ENCODE measurements at places on chromosomes 3 and 15. TPM values are rescaled to one million over a fixed set of nuclear protein-coding genes. Genes with fewer than 3 reads are reported as not detected.

MIX23 gene
- polyA plus RNA-seq, result 55.4 TPM

GRCh38 chr15:90101130-90101968, 919 bp downstream of the IDH2 start:
- no peak for DNase-seq

- DNase-seq, result no peak
Measured at GRCh38 chr3:25962255-25962654, 172.4 kb downstream of the OXSM start.

DNA sequence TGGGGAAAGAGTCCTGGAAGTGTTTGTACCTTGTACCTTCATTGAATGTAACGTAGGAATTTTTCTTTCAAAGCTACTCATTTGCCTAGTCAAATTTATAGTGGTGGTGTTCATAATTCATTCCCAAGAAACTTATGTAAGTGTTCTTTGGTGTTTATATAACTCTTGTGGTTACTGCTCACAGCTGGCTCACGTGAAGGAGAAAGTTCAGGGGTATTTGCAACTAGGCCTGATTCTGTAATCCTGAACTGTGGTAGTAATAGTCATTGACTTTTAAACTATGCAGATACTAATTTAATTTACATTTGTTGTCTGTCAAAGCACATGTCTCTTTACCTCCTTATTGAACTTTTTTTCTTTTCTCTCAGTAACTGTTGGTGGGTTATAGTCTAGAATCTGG, 50.5 kb upstream of the TEX264 start:
- DNase-seq, result no peak

- DNase-seq, result no peak
Measured at GRCh38 chr3:189349772-189350171, 178.0 kb downstream of the TPRG1 start.

- DNase-seq, result no peak
Measured at GRCh38 chr15:37020852-37021251, 79.5 kb downstream of the MEIS2 start.

DNA sequence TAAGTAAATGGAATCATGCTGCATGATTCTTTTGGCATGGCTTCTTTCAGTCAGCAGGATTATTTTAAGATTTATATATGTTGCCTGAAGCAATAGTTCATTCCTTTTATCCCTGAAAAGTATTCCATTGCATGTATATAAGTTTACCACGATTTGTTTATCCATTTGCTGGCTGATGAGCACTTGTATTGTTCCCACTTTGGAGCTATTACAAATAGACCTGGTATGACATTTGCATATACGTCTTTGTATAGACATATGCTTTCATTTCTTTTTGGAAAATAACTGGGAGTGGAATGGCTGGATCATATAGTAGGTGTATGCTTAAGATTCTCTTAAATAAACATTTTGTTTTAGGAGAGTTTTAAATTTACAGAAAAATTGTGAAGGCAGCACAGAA, 79.3 kb upstream of the CBLB start:
- DNase-seq, result no peak

DNA sequence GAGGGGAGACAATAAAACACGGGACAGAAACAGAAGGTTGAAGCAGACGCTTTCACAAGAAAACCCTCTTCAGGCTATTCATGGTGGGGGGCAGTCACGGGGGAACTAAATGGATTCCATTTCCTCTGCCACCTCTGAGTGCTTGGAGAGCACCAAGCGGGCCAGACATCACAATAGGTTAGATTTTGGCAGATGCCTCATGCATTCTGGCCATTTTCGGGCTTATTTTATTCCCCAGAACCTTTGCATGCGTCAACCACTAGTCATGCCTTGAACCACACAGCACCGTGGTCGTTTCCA, 82.2 kb downstream of the RORA start:
- DNase-seq, result no peak

DNA sequence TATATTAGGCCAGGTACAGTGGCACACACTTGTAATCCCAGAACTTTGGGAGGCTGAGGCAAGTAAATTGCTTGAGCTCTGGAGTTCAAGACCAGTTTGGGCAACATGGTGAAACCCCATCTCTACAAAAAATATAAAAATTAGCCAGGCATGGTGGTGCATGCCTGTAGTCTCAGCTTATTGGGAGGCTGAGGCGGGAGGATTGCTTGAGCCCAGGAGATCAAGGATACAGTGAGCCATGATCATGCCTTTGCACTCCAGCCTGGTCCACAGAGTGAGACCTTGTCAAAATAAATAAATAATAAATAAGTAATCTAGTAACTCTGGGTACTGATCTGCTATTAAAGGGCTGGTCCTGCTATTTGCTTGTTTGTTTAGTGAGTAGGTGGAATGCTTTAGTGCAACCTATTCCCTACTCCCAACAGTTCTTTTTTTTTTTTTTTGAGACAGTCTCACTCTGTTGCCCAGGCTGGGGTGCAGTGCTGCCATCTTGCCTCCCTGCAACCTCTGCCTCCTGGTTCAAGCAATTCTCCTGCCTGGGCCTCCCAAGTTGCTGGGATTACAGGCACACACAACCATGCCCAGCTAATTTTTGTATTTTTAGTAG, 9.1 kb upstream of the INO80 start:
- DNase-seq, result no peak

All from renal pelvis (tissue), 12 donors.